Stimulated activated CD8-positive, alpha-beta memory T cell treated with anti-CD3 and anti-CD28 coated beads, Interleukin-15, amount 100 ng/mL, for 4 hours (primary cell): ENCODE measurements at places on chromosomes 11 and 22.

DNA sequence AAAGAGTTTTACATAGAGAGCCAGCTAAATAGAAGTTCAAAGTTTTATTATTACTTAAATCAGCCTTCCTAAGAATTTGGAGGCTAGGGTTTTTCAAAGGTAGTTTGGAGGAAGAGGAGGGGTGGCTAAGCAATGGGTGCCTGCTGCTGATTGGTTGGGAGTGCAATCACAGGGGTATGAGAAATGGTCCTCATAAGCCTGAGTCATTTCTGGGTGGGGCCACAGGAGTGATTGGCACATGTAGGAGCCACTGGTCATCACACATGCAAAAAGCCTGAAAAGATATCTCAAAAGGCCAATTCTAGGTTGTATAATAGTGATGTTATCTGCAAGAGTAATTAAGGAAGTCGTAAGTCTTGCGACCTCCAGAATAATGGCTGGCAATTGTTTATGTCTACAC, 12.9 kb downstream of the OR51L1 start:
- no peak for DNase-seq

- DNase-seq, result no peak
These were observed 43.1 kb downstream of the FAM168A start for GRCh38 chr11:73554671-73555320.

DNA sequence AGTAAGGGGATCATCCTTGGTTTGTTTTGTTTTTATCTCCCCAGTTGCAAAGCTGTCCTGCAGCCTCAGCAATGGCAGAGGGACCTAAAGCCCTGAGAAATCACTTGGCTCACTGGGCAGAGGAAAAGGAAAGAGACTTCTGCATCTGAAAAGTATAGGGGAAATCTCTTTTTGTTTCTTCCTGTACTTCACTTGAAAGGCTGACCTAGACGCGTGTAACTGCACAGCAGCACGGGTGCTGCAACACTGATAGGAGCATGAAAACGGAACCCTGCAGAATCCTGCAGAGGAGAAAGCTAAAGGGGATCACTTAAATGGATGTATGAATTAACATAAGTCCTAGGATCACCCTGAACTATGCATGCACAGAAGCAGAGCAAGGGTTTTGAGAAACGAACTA, 2.0 kb upstream of the PIWIL3 start:
- DNase-seq, result no peak

GRCh38 chr11:128579798-128580504, 7.4 kb downstream of the ETS1 start:
- no peak for DNase-seq

GRCh38 chr22:35914665-35915476, 113.8 kb downstream of the RBFOX2 start:
- no peak for DNase-seq

DNA sequence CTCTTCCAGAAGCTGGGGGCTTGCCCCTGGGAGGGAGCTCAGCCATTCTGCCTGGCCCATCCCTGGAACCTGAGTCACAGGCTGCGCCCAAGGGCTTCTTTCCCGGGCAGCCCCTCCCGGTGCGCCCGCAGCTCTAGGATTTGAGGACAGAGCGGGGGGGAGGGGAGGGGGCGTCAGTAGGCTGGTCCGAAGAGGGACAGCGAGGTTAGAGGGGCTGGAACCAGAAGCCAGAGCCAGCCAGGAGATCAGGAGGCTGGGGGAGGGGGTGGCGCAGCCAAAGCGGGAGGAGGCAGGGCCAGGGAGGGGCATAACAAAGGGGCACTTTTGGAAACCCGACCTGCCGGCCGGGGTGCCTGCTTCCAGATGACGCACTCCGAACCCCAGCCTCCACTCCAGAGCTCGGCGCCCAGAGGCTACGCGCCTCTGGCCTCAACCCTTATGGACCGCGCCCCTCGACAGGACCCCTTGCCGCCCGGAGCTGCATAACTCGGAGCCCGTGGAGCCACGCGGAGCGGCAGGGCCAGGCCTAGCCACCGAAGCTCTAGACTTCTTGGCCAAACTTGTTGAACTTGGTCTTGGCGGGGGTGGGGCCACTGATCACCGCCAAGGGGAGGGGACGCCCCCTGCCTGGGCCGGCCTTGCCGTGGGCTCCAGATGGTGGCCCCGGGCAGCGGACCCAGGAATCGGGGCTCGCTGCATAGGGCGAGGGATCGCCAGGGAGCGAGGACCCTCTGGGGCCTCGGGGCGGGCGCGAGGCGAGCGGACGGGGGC, 744 bp downstream of the PACSIN3 start:
- DNase-seq, result no peak

- DNase-seq, result no peak
These were observed 42.5 kb upstream of the SPATA19 start for GRCh38 chr11:133887692-133888332.

DNA sequence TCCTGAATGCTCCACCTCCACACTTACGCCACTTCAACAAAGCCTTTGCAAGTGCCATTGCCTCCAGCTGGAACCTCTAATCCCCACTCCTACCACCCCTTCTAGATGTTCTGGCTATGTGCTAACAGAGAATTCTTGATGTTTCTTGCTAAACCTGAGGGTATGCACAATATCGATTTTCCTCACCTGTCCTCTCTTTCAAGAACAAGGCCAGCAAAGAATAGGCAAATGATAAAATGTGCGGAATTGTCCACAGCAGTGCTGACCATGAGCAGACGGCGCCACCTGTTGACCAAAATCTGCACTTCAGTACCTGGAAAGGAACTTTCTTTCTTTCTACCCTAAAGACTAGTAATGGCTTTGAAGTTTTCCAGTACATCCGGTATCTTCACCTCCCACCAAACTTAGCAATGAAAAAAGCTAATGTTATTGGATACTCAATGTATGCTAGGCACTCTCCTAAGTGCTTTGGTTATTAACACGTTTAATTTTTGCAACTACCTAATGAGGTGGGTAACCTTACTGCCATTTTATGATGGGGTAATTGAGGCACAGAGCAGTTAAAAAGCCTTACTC, 3.4 kb downstream of the TIMM10 start:
- peak; percentile 46 for DNase-seq

- no peak for DNase-seq
These were observed 1.4 kb upstream of the GNAZ start for GRCh38 chr22:23068832-23069385.

DNA sequence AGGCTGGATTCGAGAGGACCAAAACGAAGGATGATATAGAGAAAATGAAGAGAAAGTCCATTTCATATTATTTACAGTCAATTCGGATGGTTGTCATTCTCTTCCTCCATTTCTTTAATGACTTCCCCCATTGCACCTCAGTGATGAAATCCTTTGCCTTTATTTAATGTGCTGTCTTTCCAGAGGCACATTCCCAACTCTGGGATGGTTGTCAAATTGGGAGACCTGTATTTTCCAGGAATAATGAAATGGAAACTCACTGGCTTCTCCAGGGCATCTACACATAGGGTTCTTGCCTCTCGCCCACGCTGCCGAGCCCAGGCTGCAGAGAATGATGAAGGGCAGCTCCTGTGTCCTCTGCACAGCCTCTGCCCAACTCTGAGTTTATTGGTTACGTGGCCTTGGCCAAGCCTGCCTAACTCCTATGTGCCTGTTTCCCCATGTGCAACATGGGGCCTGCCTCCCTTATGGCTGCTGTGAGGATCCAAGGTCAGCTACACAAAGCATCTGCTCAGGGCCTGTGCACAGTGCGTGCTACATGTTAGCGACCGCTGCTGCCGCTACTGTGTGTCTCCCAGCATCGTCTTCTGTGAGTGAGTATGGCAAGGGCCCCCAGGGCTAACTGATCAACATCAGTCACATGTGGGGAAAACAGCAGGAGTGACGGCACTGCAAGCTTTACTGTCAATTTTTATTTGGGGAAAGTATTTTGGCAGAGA, 81.5 kb upstream of the BID start:
- DNase-seq, result no peak

DNA sequence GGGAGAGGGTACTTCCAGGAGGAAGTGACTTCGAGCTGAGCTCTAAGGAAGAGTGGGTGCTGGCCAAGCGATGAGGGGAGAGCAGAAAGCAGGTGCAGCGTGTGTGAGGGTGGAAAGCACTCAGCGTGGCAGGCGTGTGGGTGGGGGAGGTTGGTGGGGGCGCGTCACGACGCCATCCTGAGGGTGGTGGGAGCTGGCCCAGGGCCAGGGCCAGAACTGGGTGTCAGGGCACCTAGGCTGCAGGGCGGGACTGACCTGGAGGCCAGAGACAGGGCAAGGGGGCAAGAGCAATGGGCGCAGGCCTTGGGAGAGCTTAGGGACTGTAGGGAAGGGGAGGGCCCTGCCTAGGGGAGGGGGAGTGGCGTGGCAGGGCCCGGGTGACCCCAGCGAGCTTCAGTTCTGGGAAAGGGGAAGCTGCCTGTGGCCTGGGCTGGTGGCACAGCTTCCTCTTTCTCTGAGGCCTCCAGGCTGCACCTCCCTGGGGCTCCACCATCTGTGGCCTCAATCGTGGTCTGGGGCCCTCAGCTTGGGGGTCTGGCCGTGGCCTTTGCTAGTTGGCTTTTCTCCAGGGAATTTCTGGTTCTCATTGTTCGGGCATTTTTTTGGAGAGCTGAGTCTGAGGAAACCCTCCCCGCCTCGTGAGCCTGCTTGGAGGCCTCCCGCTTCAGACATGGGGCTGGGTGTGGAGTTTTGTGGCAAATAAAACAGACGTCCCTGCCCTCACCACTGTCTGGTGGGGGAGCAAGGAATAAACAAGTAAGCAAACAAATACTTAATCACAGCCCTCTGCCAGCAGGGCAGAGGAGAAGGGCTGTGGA, 8.9 kb downstream of the RELT start:
- peak; percentile 30 for DNase-seq

DNA sequence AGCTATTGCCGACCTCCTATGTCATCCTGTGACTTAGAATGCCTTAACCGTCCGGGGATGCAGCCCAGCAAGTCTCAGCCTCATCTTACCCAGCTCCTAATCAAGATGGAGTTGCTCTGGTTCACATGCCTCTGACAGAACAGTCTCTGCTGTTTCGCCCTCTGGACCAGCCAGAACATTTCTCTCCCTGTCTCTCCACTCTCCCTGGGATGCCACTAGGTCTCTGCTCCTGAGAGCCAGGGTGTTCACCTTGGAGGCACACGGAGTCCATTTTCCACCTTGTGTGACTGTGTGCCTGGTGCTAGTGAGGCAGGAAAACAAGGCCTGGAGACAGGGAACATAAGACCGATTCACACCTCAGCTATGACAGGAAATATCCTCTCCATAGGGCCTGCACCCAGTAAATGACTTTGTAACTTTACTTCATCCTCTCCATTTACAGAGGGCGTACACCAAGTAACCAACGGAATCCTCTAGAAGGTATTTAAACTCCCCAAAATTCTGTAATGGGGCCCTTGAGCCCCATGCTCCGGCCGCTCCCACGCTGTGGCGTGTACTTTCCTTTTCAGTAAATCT, 16.8 kb upstream of the B4GALNT4 start:
- no peak for DNase-seq

DNA sequence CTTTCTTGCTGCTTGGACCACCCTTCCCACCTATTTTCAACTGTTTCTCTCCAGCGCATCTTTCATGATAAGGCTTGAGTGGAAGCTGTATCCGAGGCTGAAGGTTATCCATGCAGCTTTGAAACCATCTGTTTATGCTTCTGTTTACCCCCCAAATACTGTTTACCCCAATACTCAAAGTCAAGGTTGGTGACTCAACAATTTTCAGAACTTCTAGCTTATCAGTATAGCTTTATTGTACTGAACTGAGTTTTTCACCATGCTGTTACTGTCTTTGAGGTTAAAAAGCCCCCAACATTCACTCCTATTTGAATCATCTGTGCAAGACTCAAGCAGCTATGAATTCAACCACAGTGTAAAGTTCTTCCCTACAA, 1.1 kb upstream of the CABIN1 start:
- no peak for DNase-seq

- no peak for DNase-seq
These were observed 191.9 kb downstream of the SWAP70 start for GRCh38 chr11:9855579-9856287.

DNA sequence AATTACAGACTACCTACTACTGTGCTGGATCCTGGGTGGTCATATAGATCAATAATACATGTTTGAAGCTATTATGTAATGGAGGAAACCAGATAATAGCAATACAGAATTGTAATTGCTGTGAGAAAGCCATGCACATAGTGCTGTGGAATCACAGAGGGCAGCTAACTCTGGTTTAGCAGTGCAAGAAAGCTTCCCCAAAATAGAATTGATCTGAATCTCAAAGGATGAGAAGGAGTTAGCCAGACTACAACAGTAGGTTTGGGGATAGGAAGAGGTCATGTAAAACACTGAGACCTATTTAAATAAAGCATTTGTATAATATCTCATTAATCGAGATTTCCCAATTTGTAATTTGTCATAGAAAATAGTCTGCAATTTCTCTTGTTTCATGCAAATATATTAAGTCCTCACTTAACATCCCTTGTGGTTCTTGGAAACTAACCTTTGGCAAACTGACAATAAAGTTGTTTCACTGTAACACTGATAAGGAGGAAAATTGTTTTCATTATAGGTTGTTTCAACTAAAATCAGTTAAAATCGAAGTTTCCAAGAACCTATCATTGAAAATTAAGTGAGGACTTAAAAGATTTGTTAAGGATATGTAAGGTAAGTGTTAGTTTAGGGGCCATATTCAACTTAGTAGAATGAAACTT, 7.6 kb downstream of the C11orf58 start:
- no peak for DNase-seq

DNA sequence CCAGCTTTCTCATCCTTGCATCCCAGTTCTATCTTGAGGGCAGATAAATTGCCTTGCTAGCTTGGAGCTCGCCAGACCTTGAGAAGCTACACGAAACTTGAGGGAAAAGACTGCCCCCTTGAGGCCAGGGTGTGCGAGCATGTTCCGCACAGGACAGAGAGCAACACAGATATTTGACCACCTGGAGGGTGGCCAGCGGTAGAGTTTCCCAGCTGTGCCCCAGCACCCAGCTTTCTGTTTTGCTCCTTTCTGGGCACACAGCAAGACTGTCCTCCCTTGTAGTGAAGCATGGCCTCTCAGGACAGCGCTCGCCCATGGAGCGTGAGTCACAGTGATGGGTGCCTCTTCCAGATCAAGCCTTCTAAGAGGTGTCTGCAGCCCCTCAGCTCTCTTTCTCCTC, 23.5 kb downstream of the SPATA19 start:
- DNase-seq, result no peak

- no peak for DNase-seq
These were observed 733.4 kb downstream of the JRKL start for GRCh38 chr11:97123237-97123636.

DNA sequence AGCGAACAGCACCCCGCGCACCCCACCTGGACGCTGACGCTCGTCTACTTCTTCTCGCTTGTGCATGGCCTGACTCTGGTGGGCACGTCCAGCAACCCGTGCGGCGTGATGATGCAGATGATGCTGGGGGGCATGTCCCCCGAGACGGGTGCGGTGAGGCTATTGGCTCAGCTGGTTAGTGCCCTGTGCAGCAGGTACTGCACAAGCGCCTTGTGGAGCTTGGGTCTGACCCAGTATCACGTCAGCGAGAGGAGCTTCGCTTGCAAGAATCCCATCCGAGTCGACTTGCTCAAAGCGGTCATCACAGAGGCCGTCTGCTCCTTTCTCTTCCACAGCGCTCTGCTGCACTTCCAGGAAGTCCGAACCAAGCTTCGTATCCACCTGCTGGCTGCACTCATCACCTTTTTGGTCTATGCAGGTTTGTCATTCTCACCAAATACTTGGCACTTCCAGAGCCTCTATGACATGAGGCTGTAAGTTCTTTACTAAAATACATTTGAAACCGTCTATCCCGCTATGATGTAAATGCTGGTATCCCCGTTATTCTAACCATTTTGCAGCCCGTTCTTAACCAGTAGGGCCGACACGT, 535 bp downstream of the AQP11 start:
- DNase-seq, result no peak

- no peak for DNase-seq
These were observed 2.4 kb upstream of the PGM2L1 start for GRCh38 chr11:74400606-74401005.

- no peak for DNase-seq
These were observed 152.4 kb downstream of the NTM start for GRCh38 chr11:131522851-131523250.

- DNase-seq, result no peak
These were observed 10.1 kb downstream of the CASTOR1 start for GRCh38 chr22:30279046-30279788.
